ENCODE measurements at places on chromosomes 7 and 10.

GRCh38 chr7:2870471-2870931 is 26.4 kb upstream of the GNA12 start:
- DNase-seq = peak; percentile 78

DNA sequence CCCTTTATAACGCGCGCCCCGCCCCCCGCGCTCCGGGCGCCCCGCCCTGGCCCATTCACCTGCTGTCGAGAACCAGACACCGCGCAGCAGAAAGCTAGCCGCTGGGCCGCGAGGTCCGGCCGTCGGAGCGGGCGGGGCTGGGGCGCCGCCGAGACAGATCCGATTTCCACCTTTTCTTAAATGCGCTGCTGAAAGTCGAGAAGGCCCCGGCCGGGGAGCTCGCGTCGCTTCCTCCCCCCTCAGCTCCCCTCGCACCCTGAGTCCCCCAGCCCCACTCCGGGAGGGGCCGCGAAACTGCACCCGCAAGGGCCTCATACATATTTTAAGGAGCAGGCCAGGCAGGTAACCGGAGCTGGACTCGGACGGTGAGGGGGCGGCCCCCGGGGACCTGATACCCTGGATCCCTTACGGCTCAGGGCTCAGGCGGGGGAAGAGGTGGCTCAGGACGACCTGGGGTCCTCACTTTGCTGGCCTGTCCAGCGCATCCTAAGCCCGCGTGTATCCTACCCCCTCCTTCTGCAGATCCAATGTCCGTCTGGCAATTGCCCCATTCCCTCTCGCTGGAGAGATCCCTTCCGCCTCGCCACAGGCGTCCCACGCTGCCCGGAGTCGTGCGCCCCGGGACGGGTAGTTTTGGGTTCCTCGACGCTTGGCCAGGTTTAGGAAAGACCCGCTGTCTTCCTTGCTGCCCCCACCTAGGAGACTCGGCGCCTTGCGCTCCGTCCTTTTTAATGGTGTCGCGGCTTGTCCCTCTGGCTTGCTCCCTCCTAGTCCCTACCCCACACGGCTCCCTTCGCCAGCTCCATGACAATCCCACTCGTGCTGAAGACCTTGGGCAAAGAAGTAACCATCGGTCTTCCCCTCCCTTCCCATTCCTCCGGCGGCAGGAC is 170.6 kb downstream of the UBE2H start:
- DNase-seq = no peak

DNA sequence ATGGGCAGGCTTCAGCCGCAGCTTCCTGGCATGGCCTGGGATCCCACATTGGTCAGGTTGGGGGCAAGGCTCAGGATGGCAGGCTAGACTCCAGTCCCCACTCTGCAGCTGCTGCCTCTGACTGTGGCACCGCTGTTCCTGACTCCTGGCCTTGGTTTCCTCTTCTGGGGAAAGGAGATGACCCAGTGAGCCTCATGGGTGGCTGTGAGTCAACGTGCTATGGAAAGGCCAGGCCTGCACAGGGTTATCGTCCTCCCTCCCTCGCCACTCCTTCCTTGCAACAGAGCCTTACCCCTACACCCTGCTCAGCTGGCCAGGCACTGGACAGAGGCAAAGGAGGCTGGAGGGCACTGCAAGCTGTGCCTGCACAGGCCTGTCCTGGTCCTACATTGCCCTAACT is 36.1 kb upstream of the CHST15 start:
- no peak for DNase-seq

DNA sequence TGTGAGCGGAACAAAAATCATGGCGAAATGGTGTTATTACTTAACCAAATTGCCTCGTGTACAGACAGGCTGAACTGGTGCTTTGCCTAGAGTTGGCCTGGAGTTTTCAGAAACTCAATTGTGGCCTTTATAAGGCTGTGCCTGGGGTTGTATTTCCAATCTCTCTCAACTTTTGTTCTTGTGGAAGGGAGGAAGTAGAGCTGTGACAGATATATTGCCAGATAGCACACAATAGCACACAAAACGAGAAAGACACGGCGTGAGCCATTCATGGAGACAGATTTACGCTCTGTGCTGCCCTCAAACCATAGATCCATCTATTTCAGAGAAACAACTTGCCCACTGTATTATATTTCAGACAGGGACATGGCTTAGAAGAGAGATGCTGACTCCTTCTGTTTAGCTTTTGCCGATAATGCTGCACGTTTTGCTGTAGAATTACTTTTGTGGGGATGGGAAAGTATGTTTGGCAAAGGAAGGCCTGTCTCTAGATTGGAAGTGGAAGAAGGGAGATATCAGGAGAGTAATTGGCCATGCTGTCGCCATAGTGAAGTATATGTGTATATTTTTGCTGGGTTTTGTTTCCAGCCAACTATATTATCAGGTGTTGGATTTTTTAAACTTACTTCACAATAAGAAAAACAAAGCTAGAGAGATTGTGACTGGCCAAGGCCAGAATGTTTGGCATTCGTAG is 80.4 kb downstream of the AUTS2 start:
- peak; percentile 9 for DNase-seq

GRCh38 chr7:82559193-82559805 is 115.7 kb upstream of the CACNA2D1 start:
- DNase-seq = no peak

DNA sequence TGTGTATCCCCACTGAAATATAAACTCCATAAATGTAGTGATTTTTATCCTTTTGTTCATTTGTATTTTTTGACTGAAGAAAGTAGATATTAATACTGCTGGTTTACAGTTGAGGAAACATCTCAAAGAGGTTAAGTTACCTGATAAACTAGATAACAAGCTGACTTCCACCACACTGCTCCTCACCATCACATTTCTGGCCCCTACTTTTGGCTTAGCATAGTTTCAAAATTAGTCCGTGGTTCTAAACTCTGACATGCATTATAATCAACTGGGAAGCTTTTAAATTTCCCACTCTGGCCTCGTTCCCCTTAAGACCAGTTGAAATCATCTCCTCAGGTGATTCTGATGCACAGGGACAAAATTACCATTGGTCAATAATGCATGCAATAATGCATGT is 43.5 kb downstream of the ANKIB1 start:
- no peak for DNase-seq

GRCh38 chr7:73936967-73937366 is 76.0 kb downstream of the TMEM270 start:
- DNase-seq = no peak

GRCh38 chr7:129144095-129144833 is at the start of gene TSPAN33:
TSPAN33 (plus strand) TSS chr7:129144707; CDS start chr7:129144981, 274 bp downstream.
- peak; percentile 60 for DNase-seq

DNA sequence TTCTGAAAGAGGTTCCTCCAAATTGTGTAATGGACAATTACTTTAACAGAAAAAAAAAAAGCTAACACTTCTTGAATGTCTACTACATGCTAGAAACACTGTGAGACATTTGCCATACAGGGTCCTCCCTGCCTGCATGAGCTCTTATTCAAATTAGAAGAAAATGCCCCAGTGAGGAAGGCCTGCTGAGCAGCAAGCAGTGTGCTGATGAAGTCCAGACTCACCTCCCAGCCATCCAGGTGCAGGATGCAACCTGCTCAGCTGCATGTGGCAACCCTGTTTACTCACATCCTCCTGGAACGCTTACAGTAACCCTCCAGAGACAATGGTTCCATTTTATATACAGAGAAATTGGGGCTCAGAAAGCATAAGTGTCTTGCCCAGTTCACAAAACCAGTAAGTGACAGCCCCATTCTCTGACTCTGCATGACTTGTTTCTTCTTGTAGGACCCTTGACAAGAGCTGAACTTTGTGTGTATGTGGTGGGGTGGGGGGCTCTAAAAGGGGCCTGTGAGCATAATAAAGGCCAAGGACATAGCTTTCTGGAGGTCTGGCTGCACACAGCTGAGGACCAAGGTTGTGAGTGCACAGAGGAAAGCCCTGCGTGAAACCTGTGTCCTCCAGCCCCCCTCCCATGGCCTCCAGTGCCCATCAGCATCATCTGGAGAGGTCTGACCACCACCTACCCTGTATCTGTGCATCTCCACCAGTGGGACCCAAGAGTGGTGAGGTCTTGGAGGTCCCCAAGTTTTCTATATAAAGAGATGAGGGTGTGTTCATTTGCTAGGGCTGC is 387.8 kb downstream of the GRID1 start:
- DNase-seq = no peak

DNA sequence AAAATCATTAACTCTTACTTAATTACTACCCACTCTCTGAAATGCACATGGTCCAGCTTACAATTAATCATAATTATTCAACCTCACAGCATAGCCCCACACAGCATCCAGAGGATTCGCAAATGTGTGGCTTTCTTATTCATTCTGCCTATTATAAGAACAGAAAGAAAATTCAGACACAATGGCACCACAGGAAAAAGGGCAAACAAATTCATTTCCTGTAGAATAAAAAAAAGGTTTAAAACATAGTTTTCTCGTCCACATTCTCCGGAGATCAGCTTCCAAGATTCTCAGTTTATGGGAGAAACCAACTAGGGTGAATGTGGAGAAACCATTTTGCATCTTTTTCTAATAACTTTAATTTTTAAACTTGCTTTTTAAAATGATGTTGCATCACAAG is 201.6 kb downstream of the PARD3 start:
- DNase-seq = no peak

GRCh38 chr7:33841705-33842129 is 63.6 kb upstream of the BMPER start:
- DNase-seq = no peak

DNA sequence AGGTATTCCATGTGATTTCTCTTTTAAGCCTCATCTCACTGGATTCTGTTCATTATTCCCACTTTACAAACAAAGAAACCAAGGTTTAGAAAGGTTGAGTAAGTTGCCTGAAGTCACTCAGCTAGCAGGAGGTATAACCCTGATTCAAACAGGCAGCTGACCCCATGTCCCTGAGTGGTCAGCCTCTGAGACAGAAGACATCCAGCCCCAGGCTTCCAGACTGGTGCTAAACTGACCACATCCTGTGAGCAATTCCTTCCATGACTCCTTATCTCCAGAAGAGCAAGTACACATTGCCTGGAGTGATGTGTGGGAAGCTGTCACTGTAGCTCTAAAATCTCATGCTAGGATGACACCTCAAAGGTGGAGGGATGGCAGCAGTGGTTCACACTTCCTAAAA is 3.7 kb downstream of the PLPP4 start:
- DNase-seq = no peak

- DNase-seq = no peak
Observed at GRCh38 chr7:96059075-96059474, 262.8 kb downstream of the SLC25A13 start.

DNA sequence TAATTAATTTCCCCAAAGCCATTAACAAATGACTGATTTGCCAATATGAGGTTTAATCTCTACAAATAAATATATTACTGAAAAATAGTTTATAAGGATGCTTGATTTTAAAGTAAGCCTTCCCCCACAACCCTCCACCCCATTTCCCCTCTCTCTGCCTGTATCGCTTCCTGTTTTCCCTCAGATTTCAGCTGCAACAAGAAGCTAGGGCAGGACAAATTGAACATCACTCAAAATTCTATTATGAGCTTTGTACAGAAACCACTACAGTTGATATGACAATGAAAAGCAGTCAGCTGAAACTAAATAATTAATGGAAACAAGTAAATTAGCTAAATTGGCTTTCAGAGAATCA is 109.0 kb upstream of the SP4 start:
- DNase-seq = no peak

GRCh38 chr7:109868215-109868860 is 1222.6 kb upstream of the LRRN3 start:
- DNase-seq = no peak

- DNase-seq = no peak
Observed at GRCh38 chr7:88256906-88257305, 37.1 kb upstream of the SRI start.

DNA sequence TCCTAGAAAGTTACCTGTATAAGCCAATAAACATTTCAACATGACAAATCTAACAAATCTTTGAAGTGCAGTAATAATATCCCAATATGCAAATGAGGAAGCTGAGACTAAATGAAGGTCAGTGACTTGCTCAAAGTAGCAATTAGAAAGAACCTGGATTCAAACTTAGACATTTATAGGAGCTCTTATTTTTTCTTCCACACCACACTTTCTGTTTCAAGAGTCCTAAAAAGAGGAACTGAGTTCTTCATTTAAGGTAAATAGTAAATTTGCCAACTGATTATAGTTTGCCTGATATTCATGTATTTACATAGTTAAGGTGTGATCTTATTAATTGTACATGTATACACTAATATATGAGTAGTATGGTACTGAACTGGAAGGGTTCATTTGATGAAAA is 44.0 kb downstream of the KLHDC10 start:
- no peak for DNase-seq

DNA sequence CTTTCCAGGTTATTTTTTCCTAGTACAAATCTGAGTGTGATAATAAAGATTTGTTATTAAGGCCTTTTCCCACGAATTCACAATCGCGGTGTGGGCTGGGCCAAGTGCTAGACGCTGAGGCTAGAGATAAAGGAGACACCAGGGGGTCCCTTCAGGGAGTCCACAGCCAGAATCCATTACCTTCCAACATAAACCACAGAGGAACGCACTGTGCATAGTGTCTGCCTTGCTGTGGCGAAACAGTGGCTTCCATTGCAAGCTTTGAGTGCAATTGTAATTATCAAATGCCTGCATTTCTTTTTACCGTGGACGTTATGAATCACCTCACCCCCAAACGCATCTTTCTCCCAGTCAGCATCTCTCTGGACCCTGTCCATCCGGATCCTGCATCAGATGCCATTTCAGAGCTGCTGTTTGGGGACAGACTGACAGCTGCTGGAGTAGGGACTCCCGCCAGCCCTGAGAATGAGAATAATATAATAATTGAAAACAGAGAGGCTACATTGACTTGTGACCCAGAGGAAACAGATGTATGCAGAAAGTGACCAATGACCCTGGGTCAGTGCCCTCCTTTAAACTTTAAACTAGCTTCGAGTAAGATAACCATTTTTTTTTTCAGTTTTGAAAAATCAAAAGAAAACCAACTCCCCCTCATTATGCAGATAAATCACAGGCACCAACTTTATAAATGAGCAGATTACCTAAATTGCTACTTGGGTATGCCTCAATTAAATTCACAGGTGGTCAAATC is 456.2 kb upstream of the NRP1 start:
- no peak for DNase-seq

GRCh38 chr10:13648425-13648824 is 61.7 kb downstream of the PRPF18 start:
- DNase-seq = no peak

- DNase-seq = no peak
Observed at GRCh38 chr7:141462958-141463357, 88.3 kb upstream of the AGK start.

DNA sequence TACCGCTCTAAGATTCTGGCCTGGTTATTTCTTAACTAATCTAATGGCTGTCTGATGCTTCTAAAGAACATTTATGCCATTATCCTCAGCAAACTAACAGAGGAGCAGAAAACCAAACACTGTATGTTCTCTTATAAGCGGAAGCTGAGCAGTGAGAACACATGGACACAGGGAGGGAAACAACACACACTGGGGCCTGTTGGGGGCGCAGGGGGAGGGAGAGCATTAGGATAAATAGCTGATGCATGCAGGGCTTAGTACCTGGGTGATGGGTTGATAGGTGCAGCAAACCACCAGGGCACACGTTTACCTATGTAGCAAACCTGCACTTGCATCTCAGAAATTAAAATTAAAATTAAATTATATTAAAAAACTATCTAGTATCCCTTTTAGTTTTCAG is 853.5 kb downstream of the GATA3 start:
- DNase-seq = no peak
